ENCODE measurements at places on chromosomes 2 and 18.

- no peak for DNase-seq
Measured at GRCh38 chr18:4453874-4454536, 1.1 kb downstream of the DLGAP1 start.

GRCh38 chr2:58767828-58768714 lies 526.9 kb upstream of the FANCL start:
- DNase-seq, result no peak

- no peak for DNase-seq
Measured at GRCh38 chr2:189091253-189091652, 88.3 kb downstream of the COL5A2 start.

DNA sequence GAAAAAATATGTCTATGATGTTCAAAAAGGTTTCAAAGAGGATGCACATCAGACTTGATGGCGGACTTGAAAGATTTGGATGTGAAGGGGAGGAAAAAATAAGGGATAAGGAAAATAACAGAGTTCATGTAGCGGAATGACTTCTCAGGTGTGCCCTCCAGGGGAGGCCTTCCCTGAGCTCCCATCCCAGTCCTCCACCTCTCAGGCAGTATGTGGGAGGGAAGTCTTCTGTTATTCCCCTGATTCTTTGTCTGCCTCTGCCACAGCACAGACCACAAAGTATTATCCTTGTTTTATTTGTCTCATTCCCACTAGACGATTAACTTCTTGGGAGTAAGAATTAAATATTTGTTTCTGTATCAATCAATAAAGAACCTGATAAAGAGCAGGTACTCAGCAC lies 17.7 kb downstream of the COL5A2 start:
- DNase-seq, result no peak

DNA sequence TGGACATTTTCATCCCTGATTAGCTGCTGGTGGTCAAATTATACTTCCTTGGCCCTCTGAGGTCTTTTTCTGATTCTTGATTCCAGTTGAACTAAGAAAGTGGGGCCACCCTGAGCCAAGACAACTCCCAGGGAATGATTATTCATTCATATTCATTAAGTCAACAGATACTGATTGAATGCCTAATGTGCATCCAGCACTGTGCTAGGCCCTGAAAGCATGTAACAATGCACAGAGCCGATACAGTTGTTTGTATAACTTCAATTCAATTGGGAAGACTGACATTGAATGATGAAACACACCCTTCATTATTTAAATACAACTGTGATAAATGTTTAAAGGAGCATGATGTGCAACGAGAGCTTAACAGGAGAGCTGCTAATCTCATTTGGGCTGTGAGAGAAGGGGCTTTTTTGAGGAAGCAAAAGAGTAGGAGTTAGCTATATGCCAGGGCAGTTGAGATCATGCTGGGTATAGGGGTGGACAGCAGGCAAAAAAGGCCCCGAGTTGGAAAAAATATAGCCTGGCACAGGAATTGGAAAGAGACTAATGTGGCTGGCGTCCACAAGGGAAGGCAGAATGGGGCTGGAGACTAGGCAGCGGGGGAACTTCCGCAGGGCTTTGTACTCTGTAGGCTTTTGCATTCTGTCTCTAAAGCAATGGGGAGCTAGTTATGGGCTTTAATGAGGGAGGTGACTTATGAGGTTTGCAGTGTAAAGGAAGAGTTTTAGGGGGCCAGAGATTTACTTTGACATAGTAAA lies 57.2 kb upstream of the ACVR1 start:
- DNase-seq, result no peak

DNA sequence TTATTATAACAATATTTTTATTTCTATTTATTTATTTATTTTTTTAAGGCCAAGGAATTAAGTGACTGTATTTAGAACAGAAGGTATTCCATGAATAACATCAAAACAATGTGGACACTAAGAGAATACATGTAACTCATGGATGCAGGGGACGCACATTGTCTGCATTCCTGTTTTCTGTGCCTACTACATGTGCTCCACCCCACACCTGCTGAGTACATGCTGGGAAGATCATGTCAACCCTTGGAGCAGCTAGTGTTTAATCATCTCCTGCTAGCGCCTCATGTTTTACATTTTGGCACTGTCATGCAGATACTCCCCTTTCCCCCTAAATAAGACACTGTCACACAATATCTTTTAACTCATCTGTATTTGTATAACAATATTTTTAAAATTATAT lies 29.3 kb downstream of the DPYSL5 start:
- no peak for DNase-seq

- no peak for DNase-seq
Measured at GRCh38 chr2:84636080-84636971, 120.0 kb downstream of the DNAH6 start.

GRCh38 chr2:189104934-189105333 lies 74.6 kb downstream of the COL5A2 start:
- DNase-seq, result no peak

- no peak for DNase-seq
Measured at GRCh38 chr2:71600555-71600954, 147.2 kb downstream of the DYSF start.

DNA sequence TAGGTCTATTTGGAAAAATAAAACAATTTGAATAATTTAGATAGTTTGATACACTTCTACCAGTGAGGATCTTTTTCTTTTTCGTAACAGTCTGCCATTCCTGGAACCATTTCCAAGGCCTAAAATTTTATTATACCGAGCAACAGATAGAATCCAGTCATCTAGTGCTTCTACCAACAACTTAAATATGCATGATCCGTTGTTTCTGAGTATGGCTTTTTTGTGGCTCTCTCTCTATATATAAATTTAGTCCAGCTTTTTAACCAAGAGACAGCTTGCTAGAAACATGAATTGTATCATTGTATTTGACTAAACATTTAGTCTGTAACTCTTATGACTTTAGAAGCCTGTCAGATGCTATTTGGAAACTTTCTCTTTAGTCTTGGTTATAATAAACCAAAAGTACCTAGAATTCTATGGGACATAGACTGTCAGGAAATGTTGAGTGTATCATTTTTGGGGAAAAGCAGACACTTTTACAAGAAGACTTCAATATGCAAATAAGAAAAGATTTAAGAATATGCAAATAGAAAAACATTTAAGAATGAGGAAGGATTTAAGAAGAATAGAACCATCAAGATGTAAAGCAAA lies 161.4 kb downstream of the ZEB2 start:
- no peak for DNase-seq

DNA sequence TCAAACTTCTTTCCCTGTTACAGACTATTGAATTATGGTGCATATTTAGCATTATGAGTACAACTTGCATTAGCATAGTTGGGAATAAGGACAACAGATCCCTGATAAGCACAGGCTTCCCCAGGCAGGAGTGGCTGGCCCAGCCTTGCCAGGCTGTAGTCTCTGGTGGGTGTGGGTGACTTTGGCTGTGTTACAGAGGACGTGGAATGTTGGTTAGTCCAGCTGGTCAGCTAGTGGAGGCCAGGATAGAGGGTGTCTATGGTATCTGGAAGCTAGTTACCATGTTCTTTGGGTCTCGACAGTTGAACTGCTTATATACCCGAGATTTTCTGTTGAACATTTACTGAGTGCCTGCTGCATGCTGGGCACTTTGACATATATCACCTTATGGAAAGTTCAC lies 4.7 kb downstream of the SH3RF3 start:
- DNase-seq, result no peak

All from stimulated activated CD4-positive, alpha-beta T cell treated with anti-CD3 and anti-CD28 coated beads, Interleukin-2, amount 100 ng/mL, for 4 hours (primary cell).